ENCODE measurements at places on chromosomes 7 and 10.

GRCh38 chr7:83648464-83649241 is at the start of gene SEMA3E:
Gene SEMA3E, minus strand, starts transcription at chr7:83649139.
- no peak for DNase-seq

GRCh38 chr7:33310546-33310945 is 181.2 kb downstream of the BBS9 start:
- DNase-seq, result no peak

GRCh38 chr10:86391236-86391840 is 24.7 kb upstream of the GRID1 start:
- DNase-seq, result no peak

- no peak for DNase-seq
These were observed 64.9 kb downstream of the PRKG1 start for GRCh38 chr10:51139176-51139575.

GRCh38 chr7:4500812-4501211 is 181.3 kb upstream of the FOXK1 start:
- DNase-seq, result no peak

- DNase-seq, result no peak
These were observed 170.4 kb upstream of the NRG3 start for GRCh38 chr10:81704596-81704995.

GRCh38 chr7:134476044-134476443 is 17.1 kb upstream of the AKR1B1 start:
- no peak for DNase-seq

DNA sequence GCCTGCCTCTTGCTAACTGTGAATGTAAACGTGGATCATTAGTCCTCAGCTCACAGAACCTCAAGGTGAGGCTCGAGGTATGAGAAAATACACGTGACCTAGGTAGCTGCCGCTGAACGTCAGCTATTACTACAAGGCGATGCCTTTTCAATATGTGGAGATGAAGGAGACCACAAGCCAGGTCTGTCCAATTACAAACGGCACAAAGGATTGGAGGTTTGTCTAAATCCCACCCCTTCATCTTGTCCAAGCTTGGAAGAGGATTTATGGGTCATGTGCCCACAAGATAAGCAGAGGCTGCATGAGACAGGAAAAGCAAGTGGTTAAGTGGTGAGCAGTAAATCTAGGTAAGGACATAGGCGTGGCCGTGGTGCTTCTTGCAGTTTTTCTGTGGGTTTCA is 3.4 kb downstream of the H2BK1 start:
- no peak for DNase-seq

- no peak for DNase-seq
These were observed 24.9 kb downstream of the INSIG1 start for GRCh38 chr7:155322530-155322929.

GRCh38 chr10:72502581-72502980 is 123.3 kb downstream of the MICU1 start:
- no peak for DNase-seq

DNA sequence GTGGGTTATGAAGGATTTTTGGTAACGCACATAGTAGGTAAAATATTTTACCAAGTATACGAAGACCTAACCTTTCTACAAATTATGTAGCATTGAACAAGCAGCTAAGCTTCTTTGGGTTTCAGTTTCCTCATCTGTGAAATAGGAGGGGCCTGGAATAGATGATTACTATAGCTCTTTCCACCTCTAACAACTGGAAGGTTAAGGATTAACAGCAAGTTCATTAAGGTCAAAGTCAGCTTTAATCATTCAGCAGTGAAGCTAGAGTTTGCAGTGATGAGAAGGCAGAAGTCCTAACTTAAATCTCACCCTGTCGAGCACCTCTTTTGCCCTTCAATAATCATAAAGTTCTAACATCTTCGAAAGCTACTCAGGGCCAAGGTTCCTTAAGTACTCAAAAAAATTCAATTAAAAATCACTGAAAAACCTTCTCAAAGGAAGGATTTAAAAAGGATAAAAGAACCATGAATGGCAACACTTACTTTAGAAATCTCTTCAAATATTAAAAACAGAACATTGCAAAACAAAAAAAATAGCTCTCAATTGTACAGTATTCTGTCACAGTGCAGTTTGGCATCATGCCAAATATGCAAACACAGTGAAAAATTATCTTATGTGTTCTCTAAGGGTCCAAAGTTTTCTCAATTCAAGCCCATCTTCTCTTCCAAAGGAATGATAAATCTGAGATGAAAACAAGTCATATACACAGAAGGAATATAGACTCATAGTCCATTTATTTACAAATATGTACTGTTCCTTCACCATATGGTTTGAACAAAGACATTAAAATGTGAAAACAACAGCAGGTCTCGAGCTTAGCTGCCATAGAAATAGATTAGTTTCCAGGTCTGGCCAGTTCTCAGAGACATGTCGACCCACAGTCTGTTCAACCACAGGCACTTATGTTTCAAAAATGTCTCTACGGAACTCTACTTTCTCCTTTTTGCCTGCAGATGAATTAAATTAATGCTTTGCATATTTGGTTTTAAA is 152.0 kb upstream of the SLC13A1 start:
- no peak for DNase-seq

- DNase-seq, result no peak
These were observed 529.8 kb upstream of the C7orf33 start for GRCh38 chr7:148060724-148061123.

- no peak for DNase-seq
These were observed 40.1 kb upstream of the GNA12 start for GRCh38 chr7:2884161-2884560.

DNA sequence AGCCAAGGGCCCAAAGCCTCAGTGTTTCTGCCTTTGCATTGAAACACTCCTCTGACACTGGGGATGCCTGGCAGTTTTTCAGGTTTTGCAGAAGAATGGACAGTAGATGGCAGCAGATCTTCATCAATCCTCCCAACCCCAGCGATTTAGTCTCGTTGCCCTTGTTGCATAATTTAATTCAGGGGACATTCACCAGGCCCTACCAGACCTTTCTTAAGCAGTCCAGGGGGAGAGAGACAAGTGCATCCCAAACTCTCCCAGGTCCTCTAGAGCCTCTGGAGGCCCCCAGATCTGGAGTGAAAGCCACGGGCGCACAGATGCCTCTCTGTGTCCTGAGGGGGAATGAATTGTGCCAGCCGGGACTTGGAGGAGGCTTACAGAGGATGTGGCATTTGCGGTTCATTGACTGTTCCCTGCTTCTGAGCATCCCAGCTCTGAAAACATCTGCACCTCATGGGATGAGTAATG is 29.6 kb downstream of the MINDY4 start:
- no peak for DNase-seq

- no peak for DNase-seq
These were observed 40.0 kb upstream of the FAM3C start for GRCh38 chr7:121436136-121436535.

GRCh38 chr10:92436611-92437010 is 137.3 kb downstream of the IDE start:
- no peak for DNase-seq

DNA sequence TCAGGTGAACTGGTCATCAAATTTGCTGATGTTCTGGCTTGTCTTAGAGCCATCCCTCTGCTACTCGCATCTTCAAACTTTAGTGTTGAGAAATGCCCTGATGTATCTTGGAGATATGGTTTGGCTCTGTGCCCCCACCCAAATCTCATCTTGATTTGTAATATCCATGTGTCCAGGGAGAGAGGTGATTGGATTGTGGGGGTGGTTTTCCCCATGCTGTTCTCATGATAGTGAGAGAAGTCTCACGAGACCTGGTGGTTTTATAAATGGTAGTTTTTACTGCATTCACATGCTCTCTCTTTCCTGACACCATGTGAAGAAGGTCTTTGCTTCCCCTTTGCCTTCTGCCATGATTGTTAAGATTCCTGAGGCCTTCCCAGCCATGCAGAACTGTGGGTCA is 74.0 kb upstream of the AFAP1L2 start:
- DNase-seq, result no peak

GRCh38 chr7:27689150-27689549 is 26.5 kb upstream of the HIBADH start:
- no peak for DNase-seq

DNA sequence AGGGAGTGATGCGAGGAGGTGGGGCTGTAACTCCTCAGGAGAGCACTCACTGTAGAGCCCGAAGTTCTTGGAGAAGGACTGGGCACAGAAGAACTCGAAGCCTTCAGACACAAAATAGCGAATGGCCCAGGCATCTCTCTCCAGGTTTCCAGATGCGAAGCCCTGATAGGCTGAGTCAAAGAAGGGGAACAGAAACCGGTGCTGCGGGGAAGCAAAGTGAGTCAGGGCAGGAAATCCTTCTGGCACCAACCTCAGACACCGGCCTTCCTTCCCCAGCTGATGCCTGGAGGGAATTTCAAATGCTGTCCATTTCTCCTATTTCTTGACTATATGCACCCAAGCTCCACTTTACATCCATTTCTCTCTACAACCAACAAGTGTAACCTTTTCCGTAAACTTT is 26.8 kb downstream of the GOT1 start:
- no peak for DNase-seq

- DNase-seq, result no peak
These were observed 19.1 kb upstream of the GPAM start for GRCh38 chr10:112202561-112203241.

DNA sequence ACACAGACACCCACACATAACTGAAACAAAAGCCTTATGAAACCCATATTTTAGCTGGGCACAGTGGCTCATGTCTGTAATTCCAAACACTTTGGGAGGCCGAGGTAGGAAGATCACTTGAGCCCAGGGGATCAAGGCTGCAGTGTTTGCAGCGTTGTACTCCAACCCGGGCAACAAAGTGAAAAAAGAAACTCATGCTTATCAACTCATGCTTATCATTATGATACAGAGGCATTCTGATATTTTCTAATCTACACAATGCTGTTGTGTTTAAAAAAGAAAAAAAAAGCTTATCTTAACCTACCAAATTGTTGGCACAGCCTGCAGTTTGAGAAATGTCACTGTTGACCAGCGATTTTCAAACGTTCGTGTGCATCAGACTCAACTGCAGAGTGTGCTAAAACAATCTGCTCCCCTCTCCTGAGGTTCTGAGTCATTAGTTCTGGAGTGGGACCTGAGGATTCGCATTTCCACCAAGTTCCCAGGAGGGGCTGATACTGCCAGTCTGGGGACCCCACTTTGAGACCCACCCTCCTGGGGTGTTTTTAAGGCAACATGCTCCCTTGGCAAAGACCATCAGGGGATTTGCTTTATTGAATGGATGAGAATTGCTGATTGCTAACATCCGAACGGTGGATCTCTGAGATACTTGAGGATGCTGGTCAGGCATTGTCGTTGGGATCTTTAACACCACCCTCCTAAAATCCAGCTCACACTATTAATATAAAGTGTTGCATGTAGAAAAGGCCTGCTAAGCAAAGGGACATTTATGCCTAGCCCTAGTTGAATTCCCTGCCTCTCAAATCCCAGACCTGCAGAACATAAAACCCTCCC is 16.2 kb downstream of the CHST3 start:
- no peak for DNase-seq

DNA sequence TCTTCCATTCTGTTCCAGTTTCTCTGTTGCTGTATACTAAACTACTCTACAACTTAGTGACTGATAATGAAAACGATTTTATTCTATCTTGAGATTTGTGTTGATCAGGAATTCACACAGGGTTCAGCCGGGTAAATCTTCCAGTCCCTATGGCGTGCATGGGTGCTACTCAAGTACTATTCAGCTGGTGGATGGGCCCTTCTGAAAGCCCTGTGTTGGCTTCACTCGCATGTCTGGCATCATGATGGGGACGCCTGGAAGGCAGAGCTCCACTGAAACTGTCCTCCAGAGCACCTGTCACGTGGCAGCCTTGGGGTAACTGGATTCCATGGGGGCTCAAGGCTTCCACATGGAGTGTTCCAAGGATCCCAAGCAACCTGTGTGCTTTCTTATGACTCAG is 86.0 kb upstream of the ZMIZ1 start:
- DNase-seq, result no peak

DNA sequence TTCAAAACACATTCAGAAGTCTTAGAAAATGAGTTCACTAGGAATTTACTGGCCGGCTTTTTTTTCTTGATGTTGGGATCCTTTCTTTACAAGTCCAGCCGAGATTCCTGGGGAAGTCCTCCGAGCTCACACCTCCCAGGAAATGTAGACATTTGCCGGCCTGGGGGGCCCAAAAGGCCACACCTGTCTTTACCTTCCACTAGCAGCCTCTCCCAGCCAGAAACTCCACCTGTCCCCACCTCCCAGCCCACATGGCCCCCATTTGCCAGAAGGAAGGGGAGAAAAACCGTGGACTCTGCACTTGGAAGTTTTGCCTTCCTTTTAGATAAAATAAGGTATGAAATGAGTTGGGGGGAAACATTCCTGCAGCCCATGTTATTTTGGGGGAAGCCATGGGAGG is 27.6 kb upstream of the EMX2 start:
- DNase-seq, result no peak

- no peak for DNase-seq
These were observed 201.9 kb downstream of the INHBA start for GRCh38 chr7:41501006-41501405.

- DNase-seq, result no peak
These were observed 226.6 kb downstream of the ARHGAP12 start for GRCh38 chr10:31702005-31702404.

GRCh38 chr10:49070701-49071100 is 44.6 kb downstream of the VSTM4 start:
- no peak for DNase-seq

DNA sequence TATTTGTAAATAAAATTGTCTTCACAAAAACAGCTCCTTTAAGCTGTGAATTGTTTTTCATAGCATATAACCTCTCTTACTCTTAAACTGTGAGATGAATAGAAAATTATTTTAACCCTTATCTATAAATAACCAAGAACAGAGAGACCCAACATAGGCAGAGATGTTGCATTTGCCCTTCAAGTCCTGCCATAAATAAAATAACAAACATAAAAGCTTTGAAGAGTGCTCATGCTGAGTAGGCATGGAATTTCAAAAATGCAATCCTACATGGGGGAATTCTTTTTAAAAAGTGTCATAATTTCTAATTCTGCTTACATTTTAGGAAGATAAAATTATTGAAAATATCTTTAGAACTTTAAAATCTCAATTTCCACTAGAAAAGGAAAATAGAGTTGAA is 124.1 kb upstream of the FERD3L start:
- no peak for DNase-seq

All from activated naive CD4-positive, alpha-beta T cell (primary cell).